Osteoblast (primary cell): ENCODE measurements at places on chromosomes 7 and 10. TPM values are rescaled to one million over a fixed set of nuclear protein-coding genes. Genes with fewer than 3 reads are reported as not detected.

Gene HTR5A
- total RNA-seq: not detected in 2 replicates

Gene FAM25A
- total RNA-seq: not detected in 2 replicates

Gene CEP55
- 4.7 TPM in 2 replicates for total RNA-seq

Gene SLC18A3
- total RNA-seq: not detected in 2 replicates

Gene IFIT3
- total RNA-seq: 33.9 and 43.8 TPM in 2 replicates

Gene EIF3B
- 151 and 176 TPM in 2 replicates for total RNA-seq

Gene GCC1
- 20.9 and 24.2 TPM in 2 replicates for total RNA-seq

Gene VENTX
- not detected in 2 replicates for total RNA-seq

Gene THNSL1
- total RNA-seq: 2.9 and 3.2 TPM in 2 replicates

Gene RAMP3
- total RNA-seq: not detected in 2 replicates

Gene TMEM196
- not detected in 2 replicates for total RNA-seq

Gene INSYN2A
- 0.29 and 0.36 TPM in 2 replicates for total RNA-seq

Gene C7orf57
- under 0.01 TPM in 2 replicates for total RNA-seq

Gene ETV1
- total RNA-seq: 15.9 and 22.4 TPM in 2 replicates

Gene ATP6V0A4
- total RNA-seq: under 0.01 TPM in 2 replicates

Gene COBL
- under 0.01 TPM in 2 replicates for total RNA-seq

Gene MAT1A
- not detected in 2 replicates for total RNA-seq

Gene CLRN3
- total RNA-seq: not detected in 2 replicates

Gene OR2A42
- under 0.01 TPM in 1 of 2 replicates, not detected in the other for total RNA-seq

Gene STARD3NL
- 60.4 and 63.3 TPM in 2 replicates for total RNA-seq

Gene PTPRZ1
- total RNA-seq: under 0.01 TPM in 1 of 2 replicates, not detected in the other

Gene GATA3
- not detected in 2 replicates for total RNA-seq

Gene INTS15
- total RNA-seq: 11.9 and 13.0 TPM in 2 replicates

Gene LDB3
- total RNA-seq: under 0.01 TPM in 2 replicates

Gene ZNF804B
- total RNA-seq: not detected in 2 replicates

Gene CTAGE8
- 1.4 and 2.4 TPM in 2 replicates for total RNA-seq

Gene PANK1
- 5.8 and 9.7 TPM in 2 replicates for total RNA-seq

Gene WIPF3
- under 0.01 TPM in 1 of 2 replicates, not detected in the other for total RNA-seq

Gene CYP2W1
- total RNA-seq: not detected in 2 replicates

Gene OPN4
- not detected in 2 replicates for total RNA-seq

Gene LRRD1
- 0.29 and 0.36 TPM in 2 replicates for total RNA-seq

Gene CACUL1
- total RNA-seq: 32.6 and 39.2 TPM in 2 replicates

Gene IL2RA
- not detected in 2 replicates for total RNA-seq

Gene SDK1
- total RNA-seq: under 0.01 and 0.36 TPM in 2 replicates

Gene DEPP1
- 43.6 and 87.6 TPM in 2 replicates for total RNA-seq

Gene HHEX
- 0.36 and 0.59 TPM in 2 replicates for total RNA-seq

Gene MYL10
- total RNA-seq: not detected in 2 replicates

Gene GIMAP8
- total RNA-seq: not detected in 2 replicates

Gene SPDYE2B
- not detected in 2 replicates for total RNA-seq

Gene SLC39A12
- not detected in 2 replicates for total RNA-seq

Gene TAF3
- total RNA-seq: 2.2 and 2.4 TPM in 2 replicates

Gene LOXL4
- 28.6 and 36.6 TPM in 2 replicates for total RNA-seq

Gene CPA1
- total RNA-seq: 1.1 TPM in 1 of 2 replicates, not detected in the other

Gene CYP3A7
- not detected in 2 replicates for total RNA-seq

Gene CPXM2
- total RNA-seq: under 0.01 and 0.36 TPM in 2 replicates
